ENCODE measurements at places on chromosomes 7 and 10.

GRCh38 chr7:120395526-120396019 is 122.6 kb downstream of the KCND2 start:
- no peak for DNase-seq

DNA sequence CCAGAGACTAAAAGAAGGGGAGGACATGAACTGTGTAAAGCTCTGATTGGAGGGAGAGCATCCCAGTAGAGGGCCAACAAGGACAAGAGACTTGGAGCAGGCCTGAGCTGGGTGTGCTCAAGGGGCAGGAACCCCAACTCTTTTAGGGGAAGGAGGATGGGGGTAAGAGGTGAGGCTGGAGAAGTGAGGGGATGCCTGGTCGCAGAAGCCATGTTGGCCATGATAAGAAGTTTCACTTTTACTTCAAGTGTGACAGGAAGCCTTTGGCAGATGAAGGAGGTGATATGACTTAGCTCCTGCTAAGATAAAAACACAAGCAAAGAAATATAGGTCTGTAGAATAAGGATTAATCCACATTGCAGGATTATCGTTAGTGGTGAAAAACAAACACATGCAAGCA is 208.3 kb downstream of the JAZF1 start:
- no peak for DNase-seq

GRCh38 chr7:40455485-40455884 is 320.7 kb downstream of the SUGCT start:
- DNase-seq = no peak

GRCh38 chr7:21603462-21603861 is 60.6 kb downstream of the DNAH11 start:
- no peak for DNase-seq

DNA sequence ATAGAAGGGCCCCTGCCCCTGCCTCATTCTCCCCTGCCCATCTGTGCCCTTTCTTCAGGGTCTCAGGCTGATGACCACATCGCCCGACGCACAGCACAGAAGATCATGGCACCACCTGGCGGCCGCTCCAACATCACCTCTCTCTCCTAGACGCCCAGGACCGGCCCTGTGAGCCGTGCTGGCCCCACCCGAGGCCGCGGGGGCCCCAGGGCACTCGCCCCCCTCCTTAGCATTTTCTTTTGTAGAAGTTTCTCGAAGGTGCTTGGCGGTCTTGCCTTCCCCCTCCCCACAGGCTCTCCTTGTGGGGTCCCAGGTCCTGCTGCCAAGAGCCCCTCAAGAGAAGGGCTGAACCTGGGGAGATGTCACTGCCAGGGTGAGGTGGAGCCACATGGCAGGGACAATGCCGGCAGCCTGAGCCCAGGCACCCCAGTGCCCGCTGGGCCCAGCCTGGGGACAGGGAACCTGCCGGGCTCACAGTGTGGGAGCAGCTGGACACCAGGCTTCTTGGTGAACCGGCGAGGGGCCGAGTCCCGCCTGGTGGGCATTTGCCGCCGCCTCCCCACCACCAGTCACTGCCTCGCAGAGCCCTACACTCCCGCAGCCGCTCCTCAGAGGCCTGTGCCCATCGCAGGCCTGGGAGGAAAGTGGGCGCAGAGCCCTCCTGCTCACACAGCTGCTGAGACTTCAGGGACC is 18.2 kb downstream of the DPYSL4 start:
- no peak for DNase-seq

- DNase-seq = peak; percentile 88
These were observed 14.4 kb upstream of the SH2B2 start for GRCh38 chr7:102272075-102272916.

GRCh38 chr7:1380821-1381580 is 78.3 kb downstream of the MICALL2 start:
- DNase-seq = no peak

DNA sequence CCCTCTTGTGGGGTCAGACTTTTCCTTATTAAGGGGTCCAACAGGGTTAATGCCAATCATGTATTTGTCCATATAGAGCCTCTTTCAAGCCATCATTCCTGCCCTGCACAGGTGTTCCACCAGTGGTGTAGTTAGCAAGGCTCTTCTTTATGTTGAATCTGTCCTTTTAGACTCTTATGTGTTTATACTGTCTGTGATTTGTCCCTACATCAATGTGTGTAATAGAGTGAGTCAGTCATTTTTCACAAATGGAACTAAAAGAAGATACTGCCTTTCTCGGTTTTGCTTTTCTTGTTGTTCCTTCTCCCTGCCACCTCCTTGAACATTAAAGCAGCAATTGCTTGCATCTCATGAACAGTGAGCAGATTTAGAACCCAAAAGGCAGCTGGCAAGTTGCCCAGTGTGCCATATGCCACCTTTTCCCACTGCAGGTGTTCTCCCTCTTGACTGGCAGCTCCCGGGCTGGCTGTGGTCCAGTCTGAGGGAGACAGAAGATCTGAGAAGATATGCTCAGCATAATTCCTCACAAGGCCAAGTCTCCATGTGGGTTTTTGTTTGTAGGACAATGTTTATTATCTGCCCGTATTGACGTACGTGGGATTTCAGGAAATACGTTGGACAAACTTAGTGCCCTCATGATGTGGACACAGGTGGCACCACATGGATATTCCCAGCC is 154.1 kb downstream of the LHFPL3 start:
- DNase-seq = peak; percentile 96

GRCh38 chr7:101533103-101533465 is 96.0 kb downstream of the MYL10 start:
- DNase-seq = no peak

DNA sequence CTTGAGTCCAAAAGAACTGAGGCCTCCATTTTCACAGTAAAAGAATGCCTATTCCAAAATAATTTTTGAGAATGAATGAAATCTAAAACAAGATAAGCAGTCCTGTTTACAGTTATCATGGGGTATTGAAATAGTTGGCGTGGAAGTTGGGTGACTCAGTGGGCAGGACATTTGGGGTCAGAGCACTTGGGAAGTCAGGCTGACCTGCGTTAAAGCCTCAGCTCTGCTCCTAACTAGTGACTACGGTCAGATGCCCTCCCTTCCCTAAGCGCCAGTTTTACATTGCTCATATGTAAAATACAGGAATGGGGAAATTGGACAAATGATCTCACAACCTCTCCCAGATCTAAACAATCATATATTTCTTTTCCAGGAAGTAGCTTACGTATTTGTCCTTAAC is 2.3 kb upstream of the PAPSS2 start:
- DNase-seq = no peak

DNA sequence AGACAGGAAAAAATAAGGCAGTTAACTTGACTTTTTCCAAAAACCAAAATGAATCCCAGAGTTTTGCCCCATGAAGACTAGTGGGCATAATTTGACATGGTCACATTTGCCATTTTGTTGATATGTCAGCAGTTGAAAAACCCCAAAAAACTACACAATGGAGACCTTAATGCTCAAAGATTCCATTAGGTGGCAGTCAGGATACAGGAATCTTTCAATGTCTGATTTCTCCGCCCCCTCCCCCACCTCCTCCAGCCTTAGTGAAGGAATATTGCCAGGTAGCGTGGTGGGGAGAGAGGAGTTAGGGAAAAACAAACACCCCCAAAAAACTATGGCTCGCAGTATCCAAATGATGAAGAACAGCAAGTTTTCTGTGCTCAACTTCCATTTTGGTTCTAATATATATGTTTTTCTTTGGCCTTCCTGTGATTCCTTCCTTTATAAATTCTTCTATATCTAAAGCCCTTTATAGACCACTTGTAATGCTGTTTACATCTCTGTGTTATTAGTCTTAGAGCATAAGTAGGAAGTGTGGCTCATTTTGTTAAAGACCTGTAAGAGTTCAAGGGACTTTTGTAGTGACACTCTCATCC is 6.7 kb upstream of the SMNDC1 start:
- peak; percentile 82 for DNase-seq

GRCh38 chr10:91745090-91745831 is 53.0 kb upstream of the TNKS2 start:
- DNase-seq = peak; percentile 18

- no peak for DNase-seq
These were observed 3.9 kb downstream of the RASGEF1A start for GRCh38 chr10:43262902-43263466.

DNA sequence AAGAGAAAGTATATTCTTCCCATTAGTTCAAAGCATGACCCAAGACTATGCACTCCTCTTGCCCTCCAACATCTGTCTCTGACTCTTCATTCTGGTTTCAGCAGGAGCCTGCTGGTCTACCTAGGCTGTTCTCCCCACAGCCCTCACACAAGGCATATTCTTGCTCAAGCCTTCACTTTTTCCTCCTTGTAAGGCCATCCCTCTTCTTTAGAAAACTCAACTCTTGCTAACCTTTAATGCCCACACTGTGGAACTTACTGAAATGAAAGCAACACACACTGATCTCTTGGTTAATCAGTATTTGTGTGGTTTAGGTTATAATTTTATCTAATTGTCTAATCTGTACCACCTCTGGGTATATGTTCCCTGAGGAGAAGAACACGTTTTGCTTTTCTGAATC is 75.8 kb downstream of the PRKCQ start:
- no peak for DNase-seq

DNA sequence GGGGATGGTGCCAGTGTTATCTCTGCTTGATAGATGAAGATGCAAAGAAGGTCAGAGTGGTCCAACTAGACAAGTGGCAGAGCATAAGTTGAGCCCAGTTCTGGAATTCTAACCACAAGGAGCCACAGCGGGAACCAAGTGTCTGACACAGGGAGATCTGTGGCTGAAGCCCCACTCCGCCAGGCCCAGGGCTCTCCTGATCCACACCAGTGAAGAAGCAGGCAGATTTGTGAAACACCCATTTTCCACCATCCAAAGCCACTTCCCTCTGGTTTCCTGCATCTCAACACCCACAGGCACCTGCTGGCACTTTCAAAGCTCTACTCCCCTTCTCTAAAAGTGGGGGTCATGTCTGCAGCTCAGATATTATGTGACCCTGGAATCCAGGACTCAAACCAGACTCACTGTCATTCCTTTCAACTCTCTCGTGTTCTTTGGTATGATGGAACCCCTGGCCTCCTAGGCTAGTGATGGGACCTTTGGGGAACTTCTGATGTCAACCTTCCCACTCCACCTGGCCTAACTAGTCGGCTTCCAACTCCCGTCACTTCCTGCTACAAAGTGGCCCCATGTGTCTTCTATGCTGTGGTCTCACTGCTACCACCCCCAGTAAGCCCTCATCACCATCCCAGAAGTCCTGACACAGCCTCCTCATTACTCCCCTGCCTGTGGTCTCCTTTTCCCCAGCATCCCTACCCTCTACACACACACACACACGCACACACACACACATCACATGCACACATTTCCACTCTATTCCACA is 177.6 kb downstream of the GRID1 start:
- no peak for DNase-seq

DNA sequence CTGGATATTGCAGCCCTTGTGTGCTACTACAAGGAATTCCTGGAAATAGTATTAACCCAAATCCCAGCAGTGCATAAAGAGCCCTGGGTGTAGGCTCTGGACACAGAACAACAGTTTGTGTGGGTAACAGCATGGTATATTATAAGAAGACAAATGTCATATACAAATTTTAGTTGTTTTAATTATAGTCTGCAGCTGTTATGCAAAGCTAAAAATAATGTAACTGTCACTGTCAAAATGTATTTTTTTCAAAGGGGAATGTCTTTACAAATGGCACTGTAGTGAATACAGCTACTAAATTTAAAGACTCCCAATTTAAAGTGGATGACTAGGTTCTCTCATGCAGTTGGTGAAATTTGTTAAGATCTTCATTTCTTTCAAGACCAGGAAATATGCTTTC is 339.0 kb downstream of the GPR37 start:
- no peak for DNase-seq

DNA sequence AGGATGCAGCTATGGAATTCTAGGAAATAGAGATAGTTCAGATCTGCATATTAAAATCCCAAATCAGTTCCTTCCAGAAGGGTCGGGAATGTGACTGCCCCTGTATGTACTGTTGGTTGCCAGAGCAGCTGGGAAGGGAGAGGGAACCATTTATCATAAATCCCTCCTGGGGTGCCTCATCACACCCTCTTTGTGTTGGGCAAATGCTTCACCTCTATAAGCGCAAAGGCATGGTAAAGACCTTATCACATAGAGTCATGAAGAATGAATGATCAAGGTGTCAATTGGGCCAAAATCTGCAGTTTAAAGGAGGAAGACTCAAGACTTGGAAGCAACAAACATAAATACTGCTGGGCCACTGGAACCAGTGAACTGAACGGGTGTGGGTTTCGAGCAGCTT is 65.0 kb downstream of the FRMD4A start:
- no peak for DNase-seq

GRCh38 chr7:104973909-104974415 is 40.0 kb upstream of the KMT2E start:
- DNase-seq = no peak

DNA sequence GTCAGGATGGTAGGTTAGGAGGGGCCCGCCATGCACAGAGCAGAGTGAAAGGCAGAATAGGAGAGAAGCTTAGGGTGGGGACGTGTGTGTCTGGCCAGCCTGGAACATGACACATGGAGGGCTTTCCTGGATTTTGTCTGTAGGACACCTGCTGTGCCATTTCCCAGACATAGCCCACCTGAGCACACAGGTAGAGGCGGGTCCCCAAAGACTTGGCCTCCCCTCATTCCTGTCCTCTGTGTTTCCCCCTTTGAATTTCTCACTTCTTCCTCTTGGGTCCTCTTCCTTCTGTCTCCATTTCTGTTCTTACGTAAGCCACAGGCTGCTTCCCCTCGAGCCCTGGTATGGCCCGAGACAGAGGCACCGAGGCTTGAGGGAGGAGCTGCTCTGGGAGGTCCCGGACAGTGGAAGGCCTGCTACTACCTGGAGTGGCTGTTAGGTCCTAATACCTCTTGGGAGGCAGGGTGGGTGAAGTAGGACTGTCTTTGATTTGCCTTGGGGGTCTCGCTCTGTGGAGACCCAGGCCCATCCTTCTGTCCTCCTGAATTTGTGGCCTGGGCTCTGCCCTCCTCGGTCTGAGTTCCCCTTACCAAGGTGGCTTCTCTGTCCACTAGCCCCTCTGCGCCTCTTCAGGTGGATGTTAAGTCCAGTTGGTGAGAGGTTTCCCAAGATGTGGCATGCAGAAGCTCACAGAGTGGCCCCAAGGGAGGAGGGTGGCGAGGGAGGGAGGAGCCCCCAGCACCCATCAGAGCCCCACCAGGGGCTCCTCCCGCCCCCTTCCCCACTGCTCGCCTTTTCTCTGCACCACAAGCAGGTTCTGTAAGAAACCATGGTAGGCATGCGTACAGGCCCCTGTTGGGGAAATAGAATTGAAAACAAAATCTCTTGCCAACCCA is 5.5 kb downstream of the ZNF775 start:
- DNase-seq = no peak

Measured in cerebellar cortex (tissue), 1 donor.